ENCODE measurements at places on chromosomes 6 and 20.

GRCh38 chr6:166589786-166590574 lies 3.5 kb upstream of the RAMACL start:
- no peak for DNase-seq

DNA sequence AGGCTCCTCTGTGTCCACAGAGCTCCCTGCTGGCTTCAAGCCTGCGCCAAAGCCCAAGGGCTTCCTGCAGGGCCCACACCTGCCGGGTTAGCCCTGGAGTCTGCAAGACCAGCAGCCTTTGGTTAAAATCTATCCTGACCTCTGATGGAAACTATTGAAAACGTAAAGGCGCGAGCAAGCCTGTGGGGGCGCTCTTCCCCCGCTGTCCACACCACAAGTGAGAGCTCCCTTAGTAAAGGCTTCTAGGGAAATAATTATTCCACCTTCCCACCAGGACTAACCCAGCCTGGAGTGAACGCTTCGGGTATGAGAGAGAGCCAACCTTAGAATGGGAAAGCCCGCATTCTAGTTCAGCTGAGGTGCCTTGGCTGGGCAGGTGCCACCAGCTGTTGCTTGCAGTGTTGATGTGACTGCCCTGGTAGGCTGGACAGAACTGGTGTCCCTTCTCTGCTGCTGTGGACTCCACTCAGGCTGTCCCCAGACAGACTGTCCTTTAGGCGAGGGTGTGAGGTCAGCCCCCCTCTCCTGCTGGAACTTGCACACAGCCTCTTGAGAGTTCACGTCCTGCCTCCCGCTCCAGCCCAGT lies 68.7 kb downstream of the SYTL3 start:
- no peak for DNase-seq

- DNase-seq = no peak
Observed at GRCh38 chr6:90386399-90387382, 90.0 kb upstream of the BACH2 start.

- no peak for DNase-seq
Observed at GRCh38 chr6:40319124-40319523, 268.0 kb downstream of the LRFN2 start.

GRCh38 chr6:118502169-118502568 lies 45.9 kb upstream of the PLN start:
- no peak for DNase-seq
